Right atrium auricular region (tissue), 2 donors: ENCODE measurements at places on chromosomes 6 and 20.

DNA sequence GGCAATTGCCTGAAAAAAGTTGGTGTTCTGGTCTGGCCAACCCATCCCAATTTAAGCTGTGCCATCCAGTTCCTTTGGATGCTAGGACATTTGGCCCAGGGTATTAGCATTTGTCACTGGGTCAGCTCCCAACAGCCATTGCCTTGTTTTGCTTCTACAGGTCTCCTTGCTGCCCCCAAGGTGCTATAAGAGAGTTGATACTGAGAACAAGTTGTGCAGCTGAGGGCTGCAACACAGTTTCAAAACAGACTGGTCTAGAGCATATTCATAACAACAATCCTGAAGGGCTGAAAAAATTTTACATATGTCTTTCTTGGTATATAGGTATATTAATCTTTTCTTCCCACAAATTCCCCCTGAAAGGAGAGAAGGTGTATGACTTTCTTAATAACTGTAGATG, 61.0 kb downstream of the LYRM4 start:
- H3K4me3 ChIP-seq: no peak overlapping the region
- no peak for DNase-seq

DNA sequence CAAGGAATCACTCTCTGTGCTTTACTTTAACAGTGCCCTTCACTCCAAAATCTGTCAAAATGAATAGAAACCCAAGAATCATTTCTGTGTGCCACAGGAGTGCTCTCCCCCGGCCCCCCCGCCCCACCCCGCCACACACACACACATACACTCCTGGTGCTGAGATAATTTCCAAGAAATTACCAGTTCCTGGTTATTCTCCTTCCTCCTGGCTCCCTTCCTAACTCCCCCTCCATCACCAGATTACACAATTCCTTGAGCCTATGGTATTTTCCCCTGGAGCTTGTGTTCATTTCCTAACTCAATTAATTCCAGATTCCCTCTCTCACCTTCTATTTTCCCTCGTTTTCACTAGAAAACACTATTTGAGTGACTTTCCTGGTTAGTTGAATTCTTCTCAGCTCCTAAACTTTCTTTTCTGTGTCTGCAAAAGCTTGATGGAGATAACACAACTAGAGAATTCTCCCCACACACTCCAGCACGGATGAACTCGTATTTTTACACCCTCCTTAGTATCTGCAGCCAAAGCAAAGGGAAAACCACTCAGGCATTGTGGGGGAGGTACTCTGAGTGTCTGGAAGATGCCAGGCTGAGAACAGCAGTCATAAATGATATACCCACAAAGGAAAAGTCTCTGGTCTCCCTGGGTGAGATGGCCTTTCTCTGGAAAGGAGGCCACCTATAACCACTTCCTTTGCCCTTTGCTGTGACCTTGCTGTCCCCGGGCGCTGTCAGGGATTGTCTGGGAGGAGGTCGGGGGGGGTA, 1.9 kb upstream of the SLC24A3 start:
- H3K4me1 ChIP-seq: peaks cover 20% of the 10 kb centered on the region
- no peak overlapping the region for H3K4me3 ChIP-seq
- no peak for DNase-seq
- H3K27me3 ChIP-seq: peaks cover 3% of the 10 kb centered on the region

DNA sequence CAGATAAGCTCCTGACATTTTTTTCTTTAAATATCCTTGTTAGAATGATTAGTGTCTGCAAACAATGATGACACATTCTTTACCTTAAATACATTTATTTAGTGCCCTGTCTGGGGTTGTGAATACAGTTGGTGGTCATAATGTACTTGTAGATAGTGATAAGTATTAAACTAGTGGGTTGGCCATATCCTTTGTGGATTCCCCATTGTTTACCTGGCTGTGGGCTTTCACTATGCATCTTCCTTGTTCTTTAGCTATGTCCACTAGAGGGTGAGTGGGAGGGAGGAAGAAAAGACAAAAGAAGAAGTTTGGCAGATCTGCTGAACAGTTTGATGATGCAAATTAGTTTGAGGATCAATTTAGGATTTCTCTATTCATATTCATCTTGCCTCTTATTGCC, 15.7 kb downstream of the HS3ST5 start:
- DNase-seq: no peak
- no peaks in the 10 kb centered on the region for H3K27me3 ChIP-seq
- H3K4me1 ChIP-seq: no peaks in the 10 kb centered on the region
- H3K27ac ChIP-seq: no peak overlapping the region
- H3K4me3 ChIP-seq: no peak overlapping the region

- no peaks in the 10 kb centered on the region for H3K27me3 ChIP-seq
- DNase-seq: no peak
- no peak overlapping the region for H3K4me3 ChIP-seq
Observed at GRCh38 chr6:154516276-154516675, 5.8 kb upstream of the CNKSR3 start.

GRCh38 chr6:21164768-21165326, 428.7 kb upstream of the SOX4 start:
- H3K4me1 ChIP-seq: no peaks in the 10 kb centered on the region
- no peak overlapping the region for H3K27ac ChIP-seq
- no peaks in the 10 kb centered on the region for H3K36me3 ChIP-seq
- no peak for DNase-seq
- H3K27me3 ChIP-seq: no peaks in the 10 kb centered on the region
- no peak overlapping the region for H3K4me3 ChIP-seq

GRCh38 chr20:43188861-43189553, 699 bp downstream of the PTPRT start:
- H3K27me3 ChIP-seq: peaks cover 5% of the 10 kb centered on the region
- no peaks in the 10 kb centered on the region for H3K36me3 ChIP-seq
- H3K4me1 ChIP-seq: no peaks in the 10 kb centered on the region
- H3K4me3 ChIP-seq: no peak overlapping the region

- no peak overlapping the region for H3K27ac ChIP-seq
- no peaks in the 10 kb centered on the region for H3K36me3 ChIP-seq
- H3K27me3 ChIP-seq: no peaks in the 10 kb centered on the region
- DNase-seq: no peak
- no peaks in the 10 kb centered on the region for H3K4me1 ChIP-seq
Observed at GRCh38 chr6:144405163-144405562, 120.0 kb downstream of the UTRN start.

DNA sequence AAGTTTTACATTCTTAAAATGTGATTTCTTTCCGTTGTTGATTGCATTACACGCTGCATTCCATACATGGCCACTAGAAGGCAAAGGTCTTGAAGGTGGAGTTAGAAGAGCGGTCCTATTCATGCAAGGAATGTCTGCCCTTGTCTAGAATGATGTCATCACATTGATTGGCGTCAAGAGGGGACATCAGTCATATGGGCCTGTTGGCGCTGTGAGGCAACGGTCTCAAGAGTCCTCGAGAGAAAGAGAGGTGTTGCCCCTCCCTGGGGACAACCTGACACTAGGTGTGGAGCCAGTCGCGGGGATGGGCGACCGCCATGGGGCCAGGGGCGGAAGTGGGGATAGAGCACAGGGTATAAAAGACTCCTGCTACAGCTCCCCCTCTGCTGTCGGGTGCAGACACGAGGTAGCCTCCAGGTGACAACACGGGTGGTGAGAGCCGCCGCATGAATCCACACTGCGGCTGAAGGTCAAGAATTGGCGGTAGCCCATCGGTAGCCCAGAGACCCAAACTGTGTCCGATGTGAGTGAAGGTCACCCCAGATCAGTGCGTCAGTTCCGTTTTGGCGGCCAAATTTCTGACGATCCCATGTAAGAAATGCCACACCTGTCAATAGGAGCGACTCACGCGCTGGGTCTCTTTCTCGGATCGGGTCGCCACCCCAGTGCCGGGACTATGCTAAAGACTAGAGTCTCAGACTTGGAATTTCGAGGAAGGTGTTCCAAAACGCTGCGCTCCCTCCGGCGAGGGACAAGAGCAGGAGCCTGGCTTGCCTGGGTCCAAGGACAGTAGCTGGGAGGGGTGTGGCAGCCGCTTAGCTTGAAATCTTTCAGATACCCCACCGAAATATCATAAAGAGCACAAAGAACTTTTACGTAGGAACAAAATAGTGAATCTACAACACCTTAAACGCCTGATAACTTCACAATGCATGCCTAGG, 93.2 kb upstream of the ZNF184 start:
- H3K4me3 ChIP-seq: no peak overlapping the region
- no peak overlapping the region for H3K27ac ChIP-seq
- no peaks in the 10 kb centered on the region for H3K36me3 ChIP-seq

DNA sequence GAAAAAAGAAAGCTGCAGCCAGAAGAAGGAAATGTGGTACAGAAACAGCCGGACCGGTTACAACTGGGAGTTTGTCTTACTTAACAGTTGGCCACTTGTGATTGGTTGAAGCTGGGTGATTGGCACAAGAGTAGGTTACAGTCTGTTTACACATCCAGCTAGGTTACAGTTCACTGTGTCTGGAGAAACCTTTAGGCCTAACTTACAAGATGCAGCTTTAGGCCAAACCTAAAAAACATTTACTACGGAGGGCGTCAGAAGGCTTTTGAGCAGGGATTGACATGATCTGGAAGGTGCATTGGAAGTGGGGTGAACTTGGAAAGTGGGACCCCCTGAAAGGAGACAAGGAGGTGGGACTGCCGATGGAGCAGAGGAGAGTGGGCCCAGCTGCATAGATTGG, 122.3 kb downstream of the BANF2 start:
- no peak overlapping the region for H3K4me3 ChIP-seq
- H3K4me1 ChIP-seq: no peaks in the 10 kb centered on the region
- no peak for DNase-seq
- H3K27ac ChIP-seq: no peak overlapping the region

DNA sequence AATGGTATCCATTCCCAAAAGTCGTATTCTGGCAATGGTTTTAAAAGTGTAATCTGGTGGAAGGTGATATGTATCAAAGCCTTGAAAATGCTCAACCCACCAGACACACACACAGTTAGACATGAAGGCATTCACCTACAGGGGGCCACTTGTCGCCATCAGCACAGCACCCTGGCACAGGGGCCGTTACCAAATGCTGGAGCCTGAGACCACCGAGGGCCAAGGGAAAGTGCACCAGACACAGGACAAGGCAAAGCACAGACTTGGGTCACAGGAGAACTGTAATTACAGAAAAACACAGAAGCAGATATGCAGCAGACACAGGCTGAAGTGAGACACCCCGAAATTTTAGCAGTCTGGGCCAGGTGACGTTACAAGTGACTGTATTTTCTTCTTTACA, 9.3 kb downstream of the TAF4 start:
- H3K36me3 ChIP-seq: no peaks in the 10 kb centered on the region
- H3K4me1 ChIP-seq: peaks cover 10% of the 10 kb centered on the region
- no peak overlapping the region for H3K27ac ChIP-seq

DNA sequence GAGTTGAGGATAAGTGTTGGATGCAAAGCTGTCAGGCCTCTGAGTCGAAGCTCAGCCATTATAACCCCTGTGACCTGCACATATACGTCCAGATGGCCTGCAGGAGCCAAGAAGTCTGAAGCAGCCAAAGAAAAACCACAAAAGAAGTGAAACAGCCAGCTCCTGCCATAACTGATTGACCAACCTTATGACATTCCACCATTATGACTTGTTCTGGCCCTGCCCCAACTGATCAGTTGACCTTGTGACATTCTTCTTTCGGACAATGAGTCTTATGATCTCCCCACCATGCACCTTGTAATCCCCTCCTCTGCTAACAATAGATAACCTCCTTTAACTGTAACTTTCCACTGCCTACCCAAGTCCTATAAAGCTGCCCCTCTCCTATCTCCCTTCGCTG, 133.7 kb upstream of the AGPAT4 start:
- H3K4me3 ChIP-seq: no peak overlapping the region
- H3K36me3 ChIP-seq: no peaks in the 10 kb centered on the region
- H3K27me3 ChIP-seq: no peaks in the 10 kb centered on the region
- no peaks in the 10 kb centered on the region for H3K4me1 ChIP-seq
- no peak overlapping the region for H3K27ac ChIP-seq
